ENCODE measurements at places on chromosomes 4 and X. TPM values are rescaled to one million over a fixed set of nuclear protein-coding genes. Genes with fewer than 3 reads are reported as not detected.

GRCh38 chrX:120457766-120458180 is 11.3 kb downstream of the LAMP2 start:
- no peak for DNase-seq
- no peaks in the 10 kb centered on the region for H3K36me3 ChIP-seq
- peaks cover 3% of the 10 kb centered on the region for H3K27me3 ChIP-seq
- H3K4me3 ChIP-seq: peak overlapping the region; percentile 68
- no peak overlapping the region for H3K27ac ChIP-seq
- peaks cover 32% of the 10 kb centered on the region for H3K4me1 ChIP-seq

DNA sequence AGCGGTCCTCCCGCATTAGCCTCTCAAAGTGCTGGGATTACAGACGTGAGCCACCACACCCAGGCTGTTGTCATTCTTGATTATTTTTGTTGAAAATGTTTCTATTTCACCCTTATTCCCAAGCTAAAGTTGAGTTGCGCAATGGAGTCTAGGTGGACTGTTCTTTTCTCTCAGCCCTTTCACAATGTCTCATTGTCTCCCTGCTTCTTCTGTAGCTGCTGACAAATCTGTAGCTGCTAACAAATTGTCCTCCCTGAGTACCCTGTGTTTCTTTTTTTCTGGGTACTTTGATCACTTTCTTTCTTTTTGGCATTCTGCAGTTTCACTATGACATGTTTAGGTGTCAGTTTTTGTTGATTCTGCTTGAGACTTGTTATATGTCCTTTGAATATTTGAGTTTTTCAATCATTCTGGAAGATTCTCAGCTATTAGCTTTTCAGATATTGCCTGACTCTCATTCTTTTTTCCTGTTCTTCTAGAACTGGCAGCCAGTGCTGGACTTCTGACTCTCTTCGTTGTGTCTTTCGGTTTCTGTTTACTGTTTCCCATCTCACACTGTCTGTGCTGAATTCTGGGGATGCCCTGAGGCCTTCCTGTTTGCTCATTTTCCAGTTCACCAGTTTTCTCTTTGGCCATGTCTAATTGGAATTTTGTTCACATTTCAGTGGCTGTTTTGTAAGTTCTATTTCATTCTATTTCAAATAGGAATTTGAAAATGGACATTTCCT is 6.6 kb downstream of the ABCD1 start:
- H3K4me1 ChIP-seq: peaks cover 38% of the 10 kb centered on the region
- peaks cover 21% of the 10 kb centered on the region for H3K36me3 ChIP-seq
- no peaks in the 10 kb centered on the region for H3K27me3 ChIP-seq

DNA sequence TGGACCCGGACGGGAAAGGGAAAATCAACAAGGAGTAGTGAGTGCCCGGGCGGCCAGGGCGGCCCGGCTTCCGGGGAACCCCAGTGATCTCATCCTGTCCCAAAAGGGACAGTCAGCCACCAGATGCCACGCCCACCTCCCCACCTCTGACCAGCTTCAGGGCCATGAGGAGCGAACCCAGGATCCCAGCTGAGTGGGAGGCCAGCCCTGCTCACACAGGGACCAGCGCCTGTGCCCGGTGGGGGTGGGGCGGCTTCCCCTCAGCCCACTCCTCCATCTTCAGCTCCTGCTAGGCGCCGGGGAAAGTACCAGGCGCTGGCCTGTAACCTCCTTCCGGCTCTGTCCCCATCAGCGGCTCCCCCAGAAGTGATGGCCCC is 6.2 kb downstream of the MYL5 start:
- H3K36me3 ChIP-seq: no peaks in the 10 kb centered on the region
- DNase-seq: no peak
- H3K27ac ChIP-seq: peak overlapping the region; percentile 89
- peak overlapping the region; percentile 82 for H3K4me3 ChIP-seq

GRCh38 chr4:118012142-118012541 is 22.1 kb upstream of the NDST3 start:
- no peaks in the 10 kb centered on the region for H3K27me3 ChIP-seq
- no peak overlapping the region for H3K4me3 ChIP-seq
- DNase-seq: no peak
- H3K27ac ChIP-seq: no peak overlapping the region
- H3K4me1 ChIP-seq: no peaks in the 10 kb centered on the region

GRCh38 chrX:281166-281999 is at the start of gene PLCXD1:
Gene PLCXD1, plus strand, starts transcription at chrX:281381. Its CDS starts 2,807 bp downstream, at chrX:284188.
- no peak for DNase-seq
- H3K36me3 ChIP-seq: peaks cover 3% of the 10 kb centered on the region
- peaks cover 3% of the 10 kb centered on the region for H3K27me3 ChIP-seq
- peak within 1 kb of the TSS; percentile 45 for H3K4me3 ChIP-seq
- peaks cover 40% of the 10 kb centered on the region for H3K4me1 ChIP-seq

DNA sequence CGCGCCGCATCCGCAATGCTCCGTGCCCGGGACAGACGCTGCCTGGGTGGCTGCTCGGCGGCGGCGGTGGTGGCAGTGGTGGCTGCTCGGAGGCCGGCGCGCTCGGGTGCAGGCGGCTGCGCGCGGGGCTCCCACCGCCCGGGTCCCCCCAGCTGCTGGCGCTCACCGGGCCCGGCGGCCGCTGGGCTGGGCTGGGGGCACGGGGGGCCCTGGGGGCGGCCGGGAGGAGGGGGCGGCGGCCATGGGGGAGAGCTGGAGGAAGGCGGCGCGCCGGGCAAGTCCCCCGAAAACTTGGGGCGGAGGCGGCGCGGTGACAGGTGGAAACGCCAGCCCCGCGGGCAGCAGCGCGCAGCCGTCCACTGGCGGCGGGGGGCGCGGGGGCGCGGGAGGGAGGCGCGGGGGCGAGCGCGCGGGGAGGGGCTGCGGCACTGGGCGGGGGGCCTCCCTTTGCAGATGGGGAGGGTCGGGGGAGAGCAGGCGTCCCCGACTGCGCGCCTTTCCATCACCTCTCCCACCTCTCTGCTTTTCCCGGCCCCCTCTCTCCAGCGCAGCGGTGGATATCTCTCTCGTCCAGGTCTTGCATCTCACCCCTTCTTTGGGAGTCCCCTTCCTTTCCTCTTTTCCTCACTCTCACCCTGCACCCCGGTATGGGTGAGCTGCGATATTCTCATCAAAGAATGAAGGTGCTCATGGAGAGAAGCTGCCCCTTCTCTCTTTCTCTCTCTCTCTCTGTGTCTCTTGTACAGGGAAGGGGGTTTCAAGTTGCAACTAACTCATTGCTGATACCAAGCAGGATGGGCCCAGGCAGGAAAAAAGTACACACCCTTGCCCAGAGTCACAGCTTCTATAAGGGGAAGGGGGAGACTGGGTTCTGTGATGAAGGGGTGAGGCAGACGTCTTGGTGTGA is 83.7 kb upstream of the DHRSX start:
- H3K4me3 ChIP-seq: peak overlapping the region; percentile 64
- H3K4me1 ChIP-seq: peaks cover 9% of the 10 kb centered on the region
- peaks cover 8% of the 10 kb centered on the region for H3K27me3 ChIP-seq
- DNase-seq: no peak
- H3K27ac ChIP-seq: no peak overlapping the region
- no peaks in the 10 kb centered on the region for H3K36me3 ChIP-seq

DNA sequence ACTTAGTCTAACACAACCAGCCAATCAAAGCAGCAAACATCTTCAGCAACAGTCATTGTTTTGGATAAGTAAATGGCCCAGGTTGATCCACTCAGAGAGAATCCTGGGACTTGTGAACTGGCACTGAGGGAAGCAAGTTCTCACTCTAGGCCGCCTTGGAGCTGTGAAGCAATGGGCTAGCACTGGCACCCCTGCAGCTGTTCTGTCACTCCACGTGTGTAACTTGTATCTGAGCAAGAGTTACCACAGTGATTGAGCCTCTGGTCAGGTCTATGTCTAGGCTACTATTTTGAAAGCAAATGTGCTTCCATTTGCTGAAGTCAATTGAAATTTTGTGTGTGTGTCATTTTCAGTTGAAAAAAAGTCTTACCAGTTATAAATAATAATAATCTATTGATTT is 57.2 kb upstream of the HS3ST1 start:
- H3K27ac ChIP-seq: no peak overlapping the region
- H3K36me3 ChIP-seq: no peaks in the 10 kb centered on the region
- no peak for DNase-seq
- no peak overlapping the region for H3K4me3 ChIP-seq

- H3K4me3 ChIP-seq: no peak overlapping the region
- no peaks in the 10 kb centered on the region for H3K4me1 ChIP-seq
- DNase-seq: no peak
- H3K36me3 ChIP-seq: no peaks in the 10 kb centered on the region
- H3K27me3 ChIP-seq: no peaks in the 10 kb centered on the region
Measured at GRCh38 chr4:80806472-80806871, 224.0 kb upstream of the BMP3 start.

DNA sequence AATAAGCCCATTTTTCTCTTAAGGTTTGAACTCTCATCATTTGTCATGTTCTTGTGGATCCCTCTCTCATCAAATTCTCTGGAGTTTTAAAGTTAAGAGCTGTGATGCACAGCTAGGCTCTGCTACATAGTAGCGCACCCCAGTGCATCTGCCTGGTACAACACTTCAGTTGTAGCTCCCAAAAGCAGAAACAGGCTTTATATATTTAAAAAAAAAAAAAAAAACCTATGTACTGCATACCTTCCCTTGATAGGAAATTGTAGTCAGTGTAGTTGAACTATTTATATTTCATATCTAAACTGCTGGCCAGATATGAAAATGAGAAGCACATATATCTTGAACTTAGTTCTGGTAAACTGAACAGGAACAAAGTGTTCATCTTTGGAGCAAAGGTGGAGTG is 131.4 kb downstream of the KLHL13 start:
- no peak overlapping the region for H3K27ac ChIP-seq
- DNase-seq: no peak
- H3K4me3 ChIP-seq: no peak overlapping the region
- no peaks in the 10 kb centered on the region for H3K4me1 ChIP-seq

The ALAS2 gene
- 0.17 TPM for polyA plus RNA-seq

The PF4V1 gene
- 0.71 TPM for polyA plus RNA-seq

The BEX5 gene
- polyA plus RNA-seq: 4.2 TPM

The FAM9C gene
- not detected for polyA plus RNA-seq
